ENCODE measurements at places on chromosomes 7 and 10.

DNA sequence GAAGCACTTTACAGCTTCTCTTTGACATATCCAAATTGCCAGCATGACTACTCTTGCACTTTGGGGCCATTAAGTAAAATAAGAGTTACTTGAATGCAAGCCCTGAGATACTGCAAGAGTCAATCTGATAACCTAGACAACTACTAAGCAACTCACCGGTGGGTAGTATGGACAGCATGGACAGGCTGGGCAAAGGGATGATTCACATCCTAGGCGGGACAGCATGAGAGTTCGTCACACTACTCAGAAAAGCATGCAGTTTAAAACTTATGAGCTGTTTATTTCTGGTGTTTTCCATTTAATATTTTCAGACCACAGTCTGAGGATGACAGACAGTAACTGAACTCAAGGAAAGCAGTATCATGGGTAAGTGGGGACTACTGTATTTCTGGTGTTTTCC is 84.0 kb downstream of the ORC5 start:
- no peak for DNase-seq

- no peak for DNase-seq
Measured at GRCh38 chr7:31003721-31004120, 40.0 kb downstream of the GHRHR start.

- no peak for DNase-seq
Measured at GRCh38 chr10:129165770-129166169, 301.3 kb upstream of the MGMT start.

DNA sequence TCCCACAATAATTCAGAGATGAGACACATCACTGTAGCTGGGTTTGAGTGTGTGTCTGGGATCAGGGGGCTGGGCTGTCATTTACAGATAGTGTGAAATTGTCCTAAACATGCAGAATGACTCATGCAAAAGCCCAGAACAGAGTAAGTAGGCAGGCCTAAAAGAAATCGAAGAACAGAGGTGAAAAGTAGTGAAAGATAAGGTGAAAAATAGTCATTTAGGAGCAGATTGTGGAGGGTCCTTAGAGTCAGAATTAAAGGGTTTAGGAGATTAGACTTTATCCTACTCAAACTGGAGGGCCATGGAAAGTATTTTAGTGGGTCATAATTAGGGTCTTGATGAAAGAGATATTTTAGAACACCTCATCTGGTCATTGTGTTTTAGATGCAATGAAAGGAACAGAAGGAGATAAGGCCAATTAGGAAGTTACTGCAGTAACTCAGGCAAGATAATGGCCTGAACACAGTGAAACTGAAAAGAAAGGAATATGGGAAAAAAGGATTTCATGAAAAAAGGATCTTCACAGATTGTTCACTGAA is 58.3 kb upstream of the NEBL start:
- DNase-seq, result no peak

GRCh38 chr10:27833792-27834191 is 88.2 kb upstream of the MKX start:
- no peak for DNase-seq

GRCh38 chr10:59878289-59878688 is 28.1 kb downstream of the CCDC6 start:
- DNase-seq, result no peak

GRCh38 chr7:47581438-47581803 is 490 bp downstream of the TNS3 start:
- DNase-seq, result no peak

GRCh38 chr7:155710530-155710929 is 66.1 kb downstream of the RBM33 start:
- DNase-seq, result no peak

DNA sequence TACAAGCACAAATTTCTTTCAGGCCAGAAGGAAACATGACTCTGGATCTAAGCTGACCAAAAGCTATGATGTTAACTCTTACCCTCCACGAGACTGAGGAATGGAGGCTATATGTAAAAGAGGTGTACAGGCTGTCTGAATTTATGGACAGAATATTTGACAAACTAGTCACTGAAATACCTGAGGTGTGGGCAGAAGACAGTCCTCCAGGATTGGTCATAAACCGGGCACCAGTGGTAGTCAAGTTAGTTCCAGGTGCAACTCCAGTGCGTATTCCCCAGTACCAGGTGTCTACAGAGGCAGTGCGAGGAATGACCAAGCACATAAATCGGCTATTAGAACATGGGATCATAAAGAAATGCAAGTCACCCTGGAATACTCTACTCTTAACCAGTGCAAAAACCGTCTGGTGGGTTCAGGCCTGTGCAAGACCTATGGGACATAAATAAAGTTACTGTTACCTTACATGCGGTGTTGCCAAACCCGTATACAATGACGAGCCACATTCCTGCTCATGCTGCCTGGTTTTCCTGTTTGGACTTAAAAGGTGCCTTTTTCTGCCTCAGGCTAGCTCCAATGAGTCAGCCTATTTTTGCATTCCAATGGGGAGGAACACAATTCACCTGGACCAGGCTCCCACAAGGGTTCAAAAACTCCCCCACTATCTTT is 6.7 kb upstream of the CYREN start:
- no peak for DNase-seq

GRCh38 chr10:99698504-99699080 is 33.3 kb downstream of the COX15 start:
- DNase-seq, result no peak

GRCh38 chr7:30148951-30149459 is 14.2 kb downstream of the MTURN start:
- DNase-seq, result no peak

DNA sequence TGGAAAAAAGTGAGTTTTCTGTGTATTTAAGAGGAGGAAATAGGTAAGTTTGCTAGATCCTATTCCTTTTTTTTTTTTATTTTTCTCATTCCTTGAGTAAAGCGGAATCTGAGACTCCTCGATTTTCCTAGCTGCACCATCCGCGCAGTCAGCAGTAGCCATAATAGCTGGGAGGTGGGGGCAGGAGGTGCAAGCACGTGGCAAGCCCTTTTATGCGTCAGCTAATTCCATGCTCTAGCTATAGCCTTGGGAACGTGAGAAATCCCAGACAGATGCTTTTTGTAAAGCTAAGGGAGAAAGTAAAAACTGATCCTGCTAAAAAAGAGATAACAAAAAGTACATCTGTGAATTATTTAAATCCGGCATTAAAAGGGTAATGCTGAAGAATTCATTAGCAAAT is 33.2 kb upstream of the TPK1 start:
- DNase-seq, result no peak

DNA sequence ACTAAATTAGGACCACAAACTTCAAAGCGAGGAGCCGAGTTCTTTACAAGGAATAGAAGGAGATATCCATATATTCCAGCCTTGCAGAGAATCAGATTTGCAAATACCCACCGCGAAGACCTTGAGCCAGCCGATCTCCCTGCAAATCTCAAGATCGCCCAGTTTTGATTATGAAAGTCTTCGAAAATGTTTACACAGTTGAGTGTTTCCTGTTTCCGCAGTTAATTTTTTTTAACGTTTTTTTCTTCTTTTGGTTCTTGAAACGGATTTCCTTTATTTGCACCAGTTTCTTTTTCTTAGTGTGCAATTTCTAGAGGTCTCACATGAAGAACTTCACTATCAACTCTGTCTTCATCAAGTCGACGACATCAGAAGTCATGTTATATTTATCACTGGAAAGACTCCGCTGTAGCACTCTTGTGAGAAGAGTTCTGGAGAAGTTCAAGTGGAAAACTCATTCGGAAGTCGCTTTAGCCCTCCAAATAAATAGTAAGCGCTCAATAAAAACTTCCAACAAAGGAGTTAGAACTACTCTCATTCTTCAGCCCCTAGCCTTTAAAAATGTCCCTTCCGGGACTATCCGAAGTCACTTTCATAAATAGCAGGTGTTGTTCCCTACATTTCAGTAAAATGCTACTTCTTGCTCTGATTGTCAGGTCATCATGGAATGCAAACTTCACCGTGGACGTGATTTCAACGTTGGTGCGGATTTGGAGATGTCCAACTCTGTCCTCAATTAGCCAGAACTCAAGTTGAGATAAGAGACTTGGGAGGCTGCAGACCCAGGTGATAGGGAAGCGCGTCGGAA is 11.9 kb upstream of the SPAG6 start:
- DNase-seq, result no peak

DNA sequence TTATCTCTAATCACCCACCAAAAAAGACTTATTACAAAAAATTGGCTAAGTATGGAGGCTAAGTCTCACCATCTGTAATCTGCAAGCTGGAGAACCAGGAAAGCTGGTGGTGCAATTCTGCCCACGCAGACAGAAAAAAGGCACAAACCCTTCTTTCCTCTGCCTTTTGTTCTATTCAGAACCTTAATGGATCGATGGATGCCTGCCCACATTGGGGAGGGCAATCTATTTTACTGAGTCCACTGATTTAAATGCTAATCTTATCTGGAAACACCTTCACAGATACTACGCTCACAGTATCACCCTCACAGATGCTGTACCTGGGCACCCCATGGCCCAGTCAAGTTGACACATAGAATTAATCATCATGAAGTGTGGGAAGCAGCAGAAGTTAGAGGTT is 10.2 kb downstream of the IGFBP3 start:
- no peak for DNase-seq

DNA sequence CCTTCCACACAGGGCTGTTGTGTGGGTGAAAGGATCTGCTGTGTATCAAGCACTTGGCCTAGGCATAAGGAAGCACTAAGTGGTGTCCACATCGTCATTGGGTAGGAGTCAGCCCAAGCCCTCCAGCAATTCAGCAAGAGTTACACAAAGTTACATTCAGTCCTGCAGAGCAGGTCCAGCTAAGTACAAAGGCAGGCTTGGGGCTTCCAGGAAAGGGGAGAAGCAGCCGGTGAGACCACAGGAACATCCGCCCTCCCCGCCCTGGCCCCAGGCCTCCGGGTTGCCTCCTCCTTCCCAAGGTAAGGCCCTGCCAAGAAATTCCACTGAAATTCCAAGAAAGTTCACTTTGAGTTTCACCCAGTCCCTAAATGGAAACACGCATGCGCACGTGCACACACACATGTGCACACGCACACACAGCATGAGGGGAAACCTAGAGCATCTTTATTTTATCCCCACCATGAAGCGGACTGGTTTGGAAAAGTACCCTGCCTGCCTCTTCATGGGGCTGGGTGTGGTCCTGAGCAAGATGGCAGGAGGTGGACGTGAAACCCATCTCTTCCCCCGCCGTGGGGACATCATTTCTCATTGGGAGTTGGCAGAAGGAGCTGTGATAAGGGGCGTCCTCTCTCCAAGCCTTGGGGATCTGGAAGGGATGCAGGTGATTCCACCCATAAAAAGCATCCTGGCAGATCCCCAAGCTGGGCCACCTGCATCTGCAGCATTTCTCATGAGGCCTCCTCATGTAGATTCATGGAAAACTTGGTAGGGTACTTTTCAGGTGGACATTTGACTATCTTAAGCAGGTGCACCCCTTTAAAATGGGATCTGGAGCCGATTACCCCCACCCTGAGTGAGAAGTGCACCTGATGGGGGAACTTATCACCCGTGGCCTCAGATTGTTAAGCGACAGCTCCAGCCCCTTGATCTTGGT is 69.1 kb upstream of the NANOS1 start:
- DNase-seq, result no peak

DNA sequence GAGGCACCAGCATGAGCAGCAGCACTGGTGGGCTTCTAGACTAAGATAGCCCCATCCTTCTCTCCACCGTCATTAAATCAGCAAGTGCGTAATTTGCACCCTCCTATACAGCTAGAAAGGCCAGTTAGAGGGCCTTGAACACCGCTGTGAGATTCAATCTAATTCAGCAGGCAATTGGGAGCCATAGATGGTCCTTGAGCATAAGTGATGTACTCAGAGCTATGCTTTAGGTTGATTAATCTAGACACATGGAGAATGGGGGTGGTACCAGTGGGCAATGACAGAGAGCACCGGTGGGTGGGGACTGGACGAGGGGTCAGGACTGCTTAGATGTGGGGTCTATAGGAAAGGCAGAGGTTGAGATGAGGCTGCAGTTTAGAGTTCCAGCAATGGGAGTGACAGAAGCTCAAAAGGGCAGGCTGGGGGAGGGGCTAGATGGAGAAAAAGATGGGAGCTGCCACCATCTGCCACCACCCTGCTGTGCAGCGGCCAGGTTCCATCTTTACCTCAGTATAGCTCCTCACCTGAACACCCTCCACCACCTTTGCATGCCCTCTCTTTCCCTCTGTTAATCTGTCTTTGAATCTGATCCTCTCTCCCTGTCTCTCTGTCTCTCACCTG is 87.3 kb downstream of the C10orf105 start:
- no peak for DNase-seq

- no peak for DNase-seq
Measured at GRCh38 chr10:24375510-24375909, 166.6 kb downstream of the KIAA1217 start.

DNA sequence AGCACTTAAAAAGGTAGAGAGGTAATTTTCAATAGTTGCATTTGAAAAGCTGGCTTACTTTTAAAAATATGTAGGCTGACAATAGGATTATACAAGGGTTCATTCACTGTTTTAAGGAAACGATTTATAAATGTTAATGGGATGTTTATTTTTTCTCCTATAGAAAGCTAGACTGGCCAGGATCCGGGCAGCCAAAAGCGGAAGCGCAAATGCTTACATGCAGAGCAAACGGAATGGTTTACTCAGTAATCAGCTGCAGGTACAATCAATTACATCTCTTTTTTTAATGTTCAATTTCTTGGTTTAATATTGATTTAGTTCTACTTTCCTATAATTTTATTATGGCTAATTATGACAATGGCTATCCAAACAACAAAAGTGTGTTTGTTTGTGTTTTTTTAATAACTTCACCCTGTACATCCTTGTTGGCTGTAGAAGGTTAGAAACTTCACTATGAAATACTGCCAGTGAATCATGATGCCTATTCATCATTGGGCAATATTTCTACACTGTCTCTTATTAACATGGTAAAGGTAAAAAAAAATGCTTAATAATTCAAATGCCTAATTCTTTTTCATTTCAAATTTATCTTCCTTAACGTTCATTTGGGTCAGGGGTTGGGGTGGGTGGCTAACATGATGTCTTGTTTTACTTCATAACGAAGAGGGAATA is 116.4 kb downstream of the TSPAN12 start:
- no peak for DNase-seq

GRCh38 chr10:23065181-23065948 is 30.0 kb upstream of the MSRB2 start:
- no peak for DNase-seq

GRCh38 chr7:152565731-152566130 is 110.2 kb downstream of the XRCC2 start:
- DNase-seq, result no peak

DNA sequence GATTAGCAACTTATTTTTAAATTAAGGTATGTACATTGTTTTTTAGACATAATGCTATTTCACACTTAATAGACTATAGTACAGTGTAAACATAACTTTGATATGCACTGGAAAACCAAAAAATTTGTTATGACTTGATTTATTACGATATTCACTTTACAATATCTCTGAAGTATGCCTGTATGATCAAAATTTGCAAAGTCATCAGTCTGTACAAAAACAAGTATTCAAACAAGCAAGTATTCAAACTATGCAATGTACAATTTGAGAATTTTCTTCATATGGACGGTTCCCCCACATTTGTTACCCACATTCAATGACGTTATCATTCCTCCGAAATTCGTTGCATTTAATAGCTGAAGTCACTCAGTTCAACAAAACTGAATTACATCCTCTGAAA is 147.9 kb downstream of the AVL9 start:
- DNase-seq, result no peak

- no peak for DNase-seq
Measured at GRCh38 chr10:108782411-108782810, 1140.9 kb downstream of the XPNPEP1 start.

All from stimulated activated CD8-positive, alpha-beta memory T cell treated with anti-CD3 and anti-CD28 coated beads, Interleukin-7, amount 100 ng/mL, for 1 hour (primary cell).